ENCODE measurements at places on chromosomes 5 and 9. TPM values are rescaled to one million over a fixed set of nuclear protein-coding genes. Genes with fewer than 3 reads are reported as not detected.

The SPATA31E1 gene
- not detected for total RNA-seq

The STPG3 gene
- total RNA-seq = not detected

The VCP gene
- total RNA-seq = 147 TPM

The OTULINL gene
- 0.98 TPM for total RNA-seq

The UBE2QL1 gene
- total RNA-seq = 0.20 TPM

The MEF2C gene
- 19.4 TPM for total RNA-seq

The SPINK13 gene
- total RNA-seq = not detected

The PNPLA7 gene
- total RNA-seq = 14.2 TPM

DNA sequence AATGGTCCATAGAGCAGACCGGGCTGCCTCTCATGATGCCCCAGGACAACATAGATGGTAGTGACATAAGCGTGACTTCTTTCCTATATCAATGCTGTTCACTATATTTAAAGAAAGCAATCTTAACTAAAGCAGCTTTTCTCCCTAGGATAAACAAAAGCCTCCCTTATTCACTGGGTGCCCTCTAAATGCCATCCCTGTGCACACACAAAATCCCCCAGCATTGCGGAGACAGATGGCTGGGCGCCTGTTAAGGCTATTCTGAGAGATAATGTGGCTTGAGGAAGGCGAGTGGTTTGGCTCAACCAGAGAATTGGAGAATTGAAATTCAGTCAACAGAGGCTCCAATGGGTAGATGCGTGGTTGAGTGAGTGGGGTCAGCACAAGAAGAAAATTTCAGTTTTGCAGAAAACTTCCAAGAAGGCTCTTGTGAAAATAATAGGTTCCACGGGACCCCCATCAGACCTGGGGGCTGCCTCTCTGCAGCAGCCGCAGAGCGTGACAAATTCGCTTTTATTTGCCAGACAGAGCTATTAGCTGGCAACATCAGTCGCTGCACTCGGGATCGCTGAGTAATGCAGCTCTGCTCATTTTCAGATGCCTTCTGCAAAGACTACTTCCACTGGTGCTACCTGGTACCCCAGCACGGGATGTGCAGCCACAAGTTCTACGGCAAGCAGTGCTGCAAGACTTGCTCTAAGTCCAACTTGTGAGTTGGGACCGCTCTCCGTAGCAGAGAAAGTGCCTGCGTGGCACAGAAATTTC lies 103.9 kb upstream of the ICE1 start:
- H3K4me1 ChIP-seq = no peaks in the 10 kb centered on the region
- no peak overlapping the region for H3K4me3 ChIP-seq

DNA sequence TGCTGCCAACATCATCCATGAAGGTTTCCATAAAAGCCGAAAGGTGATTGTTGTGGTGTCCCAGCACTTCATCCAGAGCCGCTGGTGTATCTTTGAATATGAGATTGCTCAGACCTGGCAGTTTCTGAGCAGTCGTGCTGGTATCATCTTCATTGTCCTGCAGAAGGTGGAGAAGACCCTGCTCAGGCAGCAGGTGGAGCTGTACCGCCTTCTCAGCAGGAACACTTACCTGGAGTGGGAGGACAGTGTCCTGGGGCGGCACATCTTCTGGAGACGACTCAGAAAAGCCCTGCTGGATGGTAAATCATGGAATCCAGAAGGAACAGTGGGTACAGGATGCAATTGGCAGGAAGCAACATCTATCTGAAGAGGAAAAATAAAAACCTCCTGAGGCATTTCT lies 10.1 kb downstream of the TLR4 start:
- no peak overlapping the region for H3K4me3 ChIP-seq
- no peak overlapping the region for H3K27ac ChIP-seq
- no peaks in the 10 kb centered on the region for H3K27me3 ChIP-seq
- DNase-seq = peak; percentile 25
- no peaks in the 10 kb centered on the region for H3K4me1 ChIP-seq

DNA sequence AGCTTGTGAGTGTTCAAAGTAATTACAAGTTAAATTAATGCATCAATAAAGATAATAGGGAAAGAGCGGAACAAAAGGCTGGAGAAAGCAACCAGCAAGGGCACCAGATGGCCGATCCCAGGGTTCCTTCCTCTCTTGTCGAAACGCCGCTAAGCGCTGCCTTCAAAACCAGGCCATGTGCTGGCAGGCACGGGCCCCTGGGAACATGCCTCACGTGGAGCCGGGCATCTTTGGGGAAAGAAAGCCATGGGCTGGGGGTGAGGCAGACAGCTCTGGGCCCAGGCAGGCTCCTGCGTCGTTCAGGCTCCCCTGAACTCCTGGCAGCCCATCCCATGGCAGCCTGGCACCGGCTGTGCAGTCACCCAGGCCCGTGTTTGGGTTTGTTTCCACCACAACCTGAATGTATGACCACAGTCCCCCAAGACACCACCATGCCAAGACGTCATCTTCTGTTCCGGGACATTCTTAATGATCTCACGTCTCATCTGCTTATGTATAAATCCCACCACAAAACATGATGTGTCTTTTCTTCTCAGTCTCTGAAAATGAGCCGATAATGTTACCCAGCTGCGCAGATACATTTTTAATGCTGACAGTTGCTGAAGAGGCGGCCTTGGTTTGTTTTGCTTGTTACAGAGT lies 110.4 kb upstream of the SARDH start:
- no peak overlapping the region for H3K4me3 ChIP-seq
- H3K4me1 ChIP-seq = no peaks in the 10 kb centered on the region
- no peak overlapping the region for H3K27ac ChIP-seq
- no peaks in the 10 kb centered on the region for H3K36me3 ChIP-seq
- H3K27me3 ChIP-seq = no peaks in the 10 kb centered on the region
- no peak for DNase-seq

DNA sequence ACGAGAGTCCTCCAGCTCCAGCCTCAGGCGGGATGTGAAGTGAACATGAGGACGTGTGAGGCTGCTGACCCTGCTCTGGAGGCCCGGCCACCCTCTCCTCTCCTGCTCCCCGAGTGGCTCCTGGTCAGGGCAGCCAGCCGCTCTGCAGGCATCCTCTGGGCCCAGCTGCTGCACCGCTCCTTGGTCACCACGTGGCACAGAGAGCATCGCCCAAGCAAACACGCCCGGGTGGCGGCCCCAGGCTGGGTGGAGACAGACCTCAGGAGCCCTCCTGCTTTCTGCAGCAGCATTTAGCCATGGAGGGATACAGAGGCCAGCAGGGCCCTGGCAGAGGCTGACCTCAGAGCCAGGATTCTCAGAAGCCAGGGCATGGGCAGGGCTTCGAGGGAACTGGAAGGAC lies 69.7 kb upstream of the SARDH start:
- H3K4me1 ChIP-seq = no peaks in the 10 kb centered on the region
- no peaks in the 10 kb centered on the region for H3K27me3 ChIP-seq

GRCh38 chr5:35373249-35373648 lies 143.0 kb upstream of the PRLR start:
- H3K27ac ChIP-seq = no peak overlapping the region
- no peaks in the 10 kb centered on the region for H3K27me3 ChIP-seq
- no peaks in the 10 kb centered on the region for H3K36me3 ChIP-seq
- no peaks in the 10 kb centered on the region for H3K4me1 ChIP-seq
- H3K4me3 ChIP-seq = no peak overlapping the region

DNA sequence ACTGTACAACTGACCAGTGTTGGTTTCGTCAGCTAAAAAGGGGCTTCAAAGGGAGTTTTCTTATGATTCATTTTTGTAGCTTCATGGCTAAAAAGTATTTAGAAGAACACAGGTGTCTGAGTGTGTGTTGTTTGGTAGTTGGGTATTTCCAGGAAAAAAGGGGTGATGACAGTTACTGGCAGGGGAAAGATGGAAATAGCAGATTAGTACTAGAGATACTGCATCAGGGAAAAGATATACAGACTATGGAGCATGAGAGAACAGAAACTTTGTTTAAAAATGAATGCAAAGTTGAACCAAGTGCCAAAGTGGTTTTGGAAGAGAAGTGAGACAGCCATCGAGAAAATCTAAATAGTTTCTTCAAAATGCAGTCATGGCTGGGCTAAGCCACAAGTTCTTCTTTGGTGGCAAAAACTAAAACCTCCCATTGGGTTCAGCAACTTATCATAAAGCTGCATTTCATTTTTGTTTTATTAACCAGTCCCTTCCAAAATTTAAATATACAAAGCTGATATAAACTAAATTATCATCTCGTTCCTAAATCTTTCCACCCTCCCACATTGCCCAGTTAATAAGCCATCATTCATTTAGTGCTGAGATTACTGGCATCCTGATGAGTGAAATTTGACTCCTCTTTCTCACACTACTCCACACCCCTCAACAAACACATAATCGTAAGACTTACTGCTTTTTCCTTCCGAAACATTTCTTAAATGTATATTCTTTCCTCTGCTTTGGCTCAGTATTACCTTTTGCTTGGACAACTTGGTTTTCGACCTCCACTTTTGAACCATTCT lies 33.5 kb downstream of the ELL2 start:
- no peaks in the 10 kb centered on the region for H3K4me1 ChIP-seq
- H3K27ac ChIP-seq = no peak overlapping the region
- no peak overlapping the region for H3K4me3 ChIP-seq

- H3K27me3 ChIP-seq = no peaks in the 10 kb centered on the region
- DNase-seq = peak; percentile 80
- no peaks in the 10 kb centered on the region for H3K36me3 ChIP-seq
- no peak overlapping the region for H3K27ac ChIP-seq
- H3K4me3 ChIP-seq = no peak overlapping the region
- H3K4me1 ChIP-seq = peaks cover 60% of the 10 kb centered on the region
Observed at GRCh38 chr5:132422720-132423437, 53.4 kb downstream of the SLC22A5 start.

- no peak for DNase-seq
- H3K4me3 ChIP-seq = no peak overlapping the region
- no peaks in the 10 kb centered on the region for H3K36me3 ChIP-seq
- H3K4me1 ChIP-seq = no peaks in the 10 kb centered on the region
- no peak overlapping the region for H3K27ac ChIP-seq
Observed at GRCh38 chr5:113065626-113066025, 89.0 kb downstream of the DCP2 start.

- peak; percentile 74 for DNase-seq
- no peaks in the 10 kb centered on the region for H3K27me3 ChIP-seq
- H3K36me3 ChIP-seq = no peaks in the 10 kb centered on the region
- no peak overlapping the region for H3K27ac ChIP-seq
Observed at GRCh38 chr5:1480217-1480616, 35.0 kb upstream of the SLC6A3 start.

DNA sequence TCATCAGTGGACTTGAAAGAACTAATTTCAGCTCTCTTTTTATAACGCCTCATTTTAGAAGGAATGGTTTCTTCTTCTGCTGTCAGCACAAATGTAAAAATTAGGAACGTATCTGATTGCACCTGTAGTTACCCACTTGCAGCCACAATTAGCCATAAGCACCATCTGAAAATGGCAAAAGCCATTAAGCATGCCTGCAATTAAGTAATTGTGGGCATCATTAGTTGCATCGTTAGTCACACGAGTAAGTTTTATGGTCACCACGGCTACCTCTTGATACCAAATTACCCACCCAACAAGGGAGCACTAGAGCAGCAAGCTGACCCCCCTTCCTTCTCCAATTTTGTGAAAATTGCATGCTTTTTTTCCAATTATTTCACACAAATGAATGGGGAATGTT lies 25.8 kb upstream of the SLC44A1 start:
- H3K27ac ChIP-seq = no peak overlapping the region
- H3K36me3 ChIP-seq = no peaks in the 10 kb centered on the region
- H3K4me3 ChIP-seq = no peak overlapping the region
- no peaks in the 10 kb centered on the region for H3K27me3 ChIP-seq

DNA sequence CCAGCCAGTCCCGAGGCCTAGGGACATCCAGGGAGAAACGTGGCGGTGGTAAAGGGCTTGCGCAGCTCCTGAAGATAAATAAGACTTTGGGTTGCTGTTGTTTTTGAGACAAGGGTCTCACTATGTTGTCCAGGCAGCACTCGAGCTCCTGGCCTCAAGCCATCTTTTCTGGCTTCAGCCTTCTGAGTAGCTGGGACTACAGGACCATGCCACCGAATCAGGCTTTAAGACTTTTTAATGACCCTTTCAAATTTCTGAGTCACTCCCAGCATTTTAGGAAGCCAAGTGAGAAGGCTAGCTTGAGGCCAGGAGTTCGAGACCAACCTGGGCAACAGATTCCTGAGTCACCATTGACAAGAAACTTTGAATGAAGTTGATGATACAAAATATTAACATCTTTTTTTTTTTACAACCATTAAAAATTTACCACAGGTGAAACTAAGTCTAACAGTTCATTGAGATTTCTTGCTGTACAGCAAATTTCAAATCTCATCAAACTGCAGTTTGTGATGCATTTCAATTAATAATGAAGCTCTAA lies 817 bp upstream of the GNE start:
- H3K4me3 ChIP-seq = peak overlapping the region; percentile 88
- DNase-seq = no peak
- no peaks in the 10 kb centered on the region for H3K4me1 ChIP-seq
- peak overlapping the region; percentile 100 for H3K27ac ChIP-seq
- no peaks in the 10 kb centered on the region for H3K27me3 ChIP-seq

DNA sequence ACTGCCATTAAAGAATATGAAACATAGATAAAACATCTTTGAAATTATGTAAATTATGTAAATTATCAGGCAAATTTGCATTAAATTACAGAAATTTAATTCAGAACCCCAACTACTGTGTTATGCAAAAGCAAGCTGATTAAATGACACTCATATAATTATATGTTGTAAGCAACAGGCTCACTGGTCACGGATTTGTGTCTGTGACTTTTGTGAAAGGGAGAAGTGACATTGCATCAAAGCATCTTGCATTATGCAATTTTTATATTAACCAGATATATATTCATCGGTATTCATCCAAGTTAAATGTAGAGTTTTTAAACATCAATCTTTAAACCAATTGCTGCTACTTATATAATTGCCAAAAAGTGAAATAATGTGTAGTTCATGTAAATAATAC lies 13.0 kb upstream of the GLIPR2 start:
- H3K36me3 ChIP-seq = no peaks in the 10 kb centered on the region
- no peak overlapping the region for H3K27ac ChIP-seq
- no peaks in the 10 kb centered on the region for H3K27me3 ChIP-seq
- no peak for DNase-seq

- no peak overlapping the region for H3K27ac ChIP-seq
- DNase-seq = no peak
- no peaks in the 10 kb centered on the region for H3K36me3 ChIP-seq
- no peak overlapping the region for H3K4me3 ChIP-seq
Observed at GRCh38 chr9:99878651-99879050, 27.8 kb upstream of the STX17 start.

DNA sequence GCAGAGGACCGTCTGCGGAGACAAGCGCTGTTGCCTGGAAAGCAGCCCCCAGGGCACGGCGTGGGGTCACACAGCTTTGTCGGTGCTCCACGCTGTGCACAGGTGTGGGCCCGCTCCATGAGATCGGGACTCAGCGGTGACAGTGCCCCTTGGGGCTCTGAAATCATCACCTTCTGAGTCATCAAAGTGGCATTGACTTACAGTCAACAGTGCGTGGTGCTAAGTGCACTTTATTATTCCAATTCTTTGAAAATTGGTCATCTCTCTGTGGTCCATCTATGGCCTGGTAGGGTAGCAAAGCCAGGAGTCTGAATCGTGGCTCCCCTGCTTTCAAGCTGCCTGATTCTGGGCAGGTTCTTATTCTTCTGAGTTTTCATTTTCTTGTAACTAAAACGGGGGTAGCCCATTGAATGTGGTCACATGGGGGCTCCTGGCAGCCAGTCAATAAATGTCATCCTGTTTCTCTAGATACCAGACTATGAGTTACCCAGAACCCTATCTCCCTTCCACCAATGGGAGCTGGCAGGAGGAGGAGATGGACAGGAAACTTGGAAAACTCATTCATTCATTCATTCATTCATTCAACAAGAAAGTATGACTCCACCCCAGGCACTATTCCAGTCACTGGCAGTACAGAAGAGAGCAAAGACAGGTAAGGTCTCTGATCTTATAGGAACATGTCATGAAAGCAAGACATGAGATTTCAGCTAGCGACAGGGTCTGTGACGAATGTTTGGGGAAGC lies 20.3 kb upstream of the UNC5A start:
- H3K27me3 ChIP-seq = no peaks in the 10 kb centered on the region
- H3K4me3 ChIP-seq = no peak overlapping the region
- no peak for DNase-seq
- H3K36me3 ChIP-seq = no peaks in the 10 kb centered on the region
- no peak overlapping the region for H3K27ac ChIP-seq

Data from right lobe of liver (tissue), 6 donors.